ENCODE measurements at places on chromosomes 7 and 10.

- DNase-seq, result no peak
Observed at GRCh38 chr7:157009170-157009777, 1.2 kb downstream of the MNX1 start.

DNA sequence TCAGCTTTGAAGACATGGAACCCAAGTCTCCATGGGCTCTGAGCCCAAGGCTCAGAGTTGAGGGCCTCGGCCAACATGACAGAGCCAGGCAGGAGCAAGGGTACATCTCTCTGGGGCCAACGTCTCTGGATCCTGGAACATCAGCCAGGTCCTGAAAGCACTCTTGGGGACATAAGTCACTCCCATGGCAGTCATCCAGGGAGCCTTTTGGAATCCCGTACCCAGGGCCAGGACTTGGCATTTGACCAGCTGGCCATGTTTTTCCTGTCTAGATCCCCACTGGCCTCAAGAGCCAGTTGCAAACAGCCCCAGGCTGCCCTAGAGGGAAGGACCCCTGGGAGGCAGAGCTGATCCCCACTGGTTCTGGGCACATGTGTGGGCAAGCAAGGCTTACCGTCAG, 4.3 kb upstream of the CXCL12 start:
- DNase-seq, result no peak

DNA sequence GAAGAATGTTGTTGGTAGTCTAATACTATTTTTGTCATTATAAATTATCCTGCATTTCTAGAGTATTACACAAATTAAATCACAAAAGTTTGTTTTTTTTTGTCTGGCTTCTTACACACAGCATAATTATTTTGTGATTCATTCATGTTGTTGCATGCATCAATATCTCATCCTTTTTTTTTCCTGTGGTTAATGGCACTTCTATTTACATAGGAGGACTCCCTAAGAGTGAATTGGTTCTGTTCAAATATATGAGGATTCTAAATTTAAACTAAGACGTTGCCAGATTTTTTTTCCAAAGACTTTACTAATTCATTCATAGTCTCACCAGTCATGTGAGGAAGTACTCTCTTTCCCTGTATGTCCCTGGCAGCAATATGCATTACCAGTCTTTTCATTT, 303.3 kb downstream of the GPR37 start:
- no peak for DNase-seq

DNA sequence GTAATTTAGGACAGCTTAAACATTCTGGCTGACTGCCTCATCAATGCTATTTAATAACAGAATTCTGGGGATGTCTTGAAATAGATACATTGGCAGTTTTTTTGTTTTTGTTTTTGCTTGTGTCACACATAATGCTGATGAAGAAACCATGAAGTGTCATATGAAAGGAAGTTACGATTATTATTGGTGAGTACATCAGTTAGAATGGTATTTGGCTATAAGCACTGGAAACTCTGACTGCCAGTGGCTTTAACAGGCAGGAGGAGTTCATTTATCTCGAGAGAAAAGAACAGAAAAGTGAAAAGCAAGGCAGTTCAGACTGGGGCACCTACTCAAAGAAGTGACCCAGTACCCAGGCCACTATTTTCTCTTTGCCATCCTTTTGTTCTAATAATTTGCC, 18.1 kb downstream of the LSM8 start:
- DNase-seq, result no peak

Measured in smooth muscle cell of the brain vasculature (primary cell).